Thymus (tissue), 14 donors: ENCODE measurements at places on chromosomes 5 and 9. TPM values are rescaled to one million over a fixed set of nuclear protein-coding genes. Genes with fewer than 3 reads are reported as not detected.

AFAP1L1 gene
- 8.0 TPM for total RNA-seq

CTNND2 gene
- 0.42 TPM for total RNA-seq

FOXD4L3 gene
- total RNA-seq, result 0.94 TPM

CFAP90 gene
- total RNA-seq, result 0.76 TPM

PTGR1 gene
- total RNA-seq, result 8.0 TPM

CDO1 gene
- total RNA-seq, result 1.6 TPM

ENTREP1 gene
- 4.1 TPM for total RNA-seq

- no peak for DNase-seq
These were observed 407.1 kb upstream of the PAPPA start for GRCh38 chr9:115746496-115746895.

GRCh38 chr9:459491-460444, 245.1 kb downstream of the DOCK8 start:
- DNase-seq, result no peak

DNA sequence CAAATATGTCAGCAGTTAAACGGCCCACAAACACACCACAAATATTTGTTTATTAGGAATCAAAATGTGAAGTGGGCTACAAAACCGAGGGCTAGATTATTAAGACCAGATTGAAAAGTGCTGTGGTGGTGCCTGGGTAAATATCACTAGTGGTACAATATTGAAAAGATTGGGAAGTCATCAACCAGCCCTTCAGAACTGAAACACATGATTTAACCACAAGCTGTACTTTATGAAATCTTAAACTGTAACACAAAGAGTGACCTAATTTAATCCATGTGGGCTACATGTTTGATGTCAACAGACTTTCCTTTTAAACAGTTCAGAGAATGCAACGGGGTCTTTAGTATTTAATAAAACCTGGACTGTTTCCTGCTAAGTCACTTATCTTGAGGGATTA, 182.3 kb downstream of the SPATA31D1 start:
- no peak for DNase-seq

GRCh38 chr5:119328753-119329602, 26.8 kb upstream of the TNFAIP8 start:
- DNase-seq, result peak; percentile 75

DNA sequence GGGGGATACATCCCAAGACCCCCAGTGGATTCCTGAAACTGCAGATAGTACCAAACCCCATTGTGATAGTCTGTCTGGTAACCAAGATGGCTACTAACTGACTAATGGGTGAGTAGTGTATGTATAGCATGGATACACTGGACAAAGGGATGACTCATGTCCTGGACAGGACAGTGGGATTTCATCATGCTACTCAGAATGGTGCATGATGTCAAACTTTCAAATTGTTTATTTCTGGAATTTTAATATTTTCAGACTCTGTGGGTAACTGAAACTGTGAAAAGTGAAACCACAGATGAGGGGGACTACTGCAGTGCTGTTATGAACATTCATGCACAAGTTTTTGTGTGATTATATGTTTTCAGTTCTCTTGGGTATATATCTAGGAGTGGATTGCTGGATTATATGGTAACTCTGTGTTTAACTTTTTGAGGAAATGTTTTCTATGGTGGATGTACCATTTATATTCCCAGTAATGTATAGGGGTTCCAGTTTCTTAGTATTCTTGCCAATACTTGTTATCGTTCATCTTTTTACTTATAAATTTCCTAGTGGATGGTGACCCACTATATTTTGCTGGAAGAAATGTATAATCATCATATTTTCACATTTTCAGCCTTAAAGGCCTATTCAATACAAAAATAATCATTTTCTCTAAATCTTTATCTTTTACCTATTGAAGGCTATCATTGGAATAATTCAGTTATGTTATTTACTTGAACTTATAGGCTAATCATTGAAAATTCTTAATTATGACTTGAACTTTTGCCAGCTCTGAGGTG, 140.9 kb downstream of the NR3C1 start:
- DNase-seq, result no peak

DNA sequence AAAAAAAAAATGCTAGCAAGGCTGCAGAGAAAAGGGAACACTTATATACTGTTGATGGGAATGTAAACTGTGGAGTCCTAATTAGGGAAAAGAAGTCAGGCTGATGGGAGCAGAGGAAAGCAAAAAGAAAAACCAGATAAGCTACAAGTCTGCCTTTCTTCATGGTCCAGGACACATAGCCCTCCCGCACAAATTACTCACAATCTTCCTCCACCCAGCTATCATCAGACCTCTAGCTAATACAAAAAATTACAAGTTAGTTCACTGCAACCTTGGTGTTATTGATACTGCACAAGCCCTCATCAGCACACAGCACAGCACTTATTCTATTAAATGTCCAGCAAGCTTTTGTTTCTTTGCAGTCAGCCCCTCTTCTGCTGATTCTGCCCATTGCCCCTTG, 186.0 kb upstream of the ADRA1B start:
- no peak for DNase-seq

GRCh38 chr5:68193481-68194036, 22.0 kb upstream of the PIK3R1 start:
- DNase-seq, result no peak

DNA sequence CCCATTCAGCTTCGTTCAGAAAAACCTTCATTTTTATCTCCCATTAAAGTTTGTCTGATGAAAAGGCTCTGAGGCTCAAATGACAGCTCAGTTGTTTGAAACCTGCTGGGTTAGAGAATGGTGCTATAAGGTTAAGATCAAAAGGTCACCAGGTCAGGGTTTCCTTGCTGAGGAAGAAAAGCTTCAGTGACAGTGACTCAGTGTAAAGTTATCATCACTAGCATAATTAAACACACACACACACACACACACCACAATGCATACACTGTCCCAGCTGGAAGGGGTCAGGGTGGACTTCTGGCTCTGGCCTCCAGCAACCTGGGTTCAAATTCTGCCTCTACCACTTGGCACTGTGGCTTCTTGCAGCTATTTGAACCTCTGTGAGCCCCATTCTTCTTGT, 281.1 kb downstream of the DOCK8 start:
- no peak for DNase-seq

DNA sequence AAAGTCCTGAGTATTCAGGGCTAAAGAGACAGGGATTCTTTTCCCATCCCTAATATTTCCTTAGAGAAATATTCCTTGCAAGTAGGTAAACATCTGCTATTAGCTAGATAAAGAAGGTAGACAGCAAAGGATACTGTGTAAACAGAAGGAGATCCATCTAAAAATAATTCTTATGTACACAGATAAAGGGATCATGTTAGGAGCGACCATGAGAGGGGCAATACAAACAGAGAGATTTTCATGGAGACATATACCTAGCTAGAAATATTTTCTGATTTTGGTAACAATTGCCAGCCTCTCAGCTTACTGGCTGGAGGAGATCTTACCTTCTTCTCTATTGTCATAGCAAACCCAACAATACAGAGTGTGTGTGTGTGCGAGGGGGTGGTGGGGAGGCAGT, 184.6 kb upstream of the DMAC1 start:
- DNase-seq, result no peak

DNA sequence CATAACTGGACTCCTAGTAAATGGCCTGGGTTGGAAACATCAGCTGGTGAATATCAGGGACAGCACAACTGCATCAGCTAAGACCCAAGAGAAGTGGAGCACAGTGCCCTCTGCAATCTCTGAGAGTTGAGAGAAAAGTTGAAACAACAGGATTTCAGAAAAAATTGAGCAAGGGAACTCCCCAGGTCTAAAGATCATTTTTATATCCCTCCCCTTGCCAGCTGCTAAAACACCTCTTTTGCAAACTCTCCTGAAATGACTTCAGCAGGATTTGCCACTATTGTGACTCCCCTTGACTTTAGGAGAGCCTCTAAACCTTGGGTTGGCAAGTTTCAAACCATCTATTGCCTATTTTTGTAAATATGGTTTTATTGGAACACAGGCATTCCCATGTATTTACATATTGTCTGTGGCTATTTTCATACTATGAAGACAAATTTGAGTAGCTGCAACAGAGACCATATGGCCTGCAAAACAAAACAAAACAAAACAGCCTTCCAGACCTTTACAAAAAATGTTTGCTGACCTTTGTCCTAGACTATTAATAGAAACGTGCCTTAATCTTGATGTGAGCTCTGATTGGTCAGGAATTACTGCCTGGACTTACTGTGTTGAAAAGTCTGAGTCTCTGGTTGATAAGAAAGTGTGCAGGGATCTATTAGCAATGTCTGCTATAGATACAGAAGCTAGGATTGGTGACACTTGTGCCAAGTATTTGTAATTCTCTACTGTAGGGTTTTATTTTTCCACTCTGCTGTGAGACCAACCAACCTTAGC, 37.7 kb upstream of the PLPPR1 start:
- no peak for DNase-seq

GRCh38 chr9:25678147-25678666, at the start of gene TUSC1:
Gene TUSC1, minus strand, starts transcription at chr9:25678444. Its CDS starts 132 bp downstream, at chr9:25678312.
- no peak for DNase-seq

DNA sequence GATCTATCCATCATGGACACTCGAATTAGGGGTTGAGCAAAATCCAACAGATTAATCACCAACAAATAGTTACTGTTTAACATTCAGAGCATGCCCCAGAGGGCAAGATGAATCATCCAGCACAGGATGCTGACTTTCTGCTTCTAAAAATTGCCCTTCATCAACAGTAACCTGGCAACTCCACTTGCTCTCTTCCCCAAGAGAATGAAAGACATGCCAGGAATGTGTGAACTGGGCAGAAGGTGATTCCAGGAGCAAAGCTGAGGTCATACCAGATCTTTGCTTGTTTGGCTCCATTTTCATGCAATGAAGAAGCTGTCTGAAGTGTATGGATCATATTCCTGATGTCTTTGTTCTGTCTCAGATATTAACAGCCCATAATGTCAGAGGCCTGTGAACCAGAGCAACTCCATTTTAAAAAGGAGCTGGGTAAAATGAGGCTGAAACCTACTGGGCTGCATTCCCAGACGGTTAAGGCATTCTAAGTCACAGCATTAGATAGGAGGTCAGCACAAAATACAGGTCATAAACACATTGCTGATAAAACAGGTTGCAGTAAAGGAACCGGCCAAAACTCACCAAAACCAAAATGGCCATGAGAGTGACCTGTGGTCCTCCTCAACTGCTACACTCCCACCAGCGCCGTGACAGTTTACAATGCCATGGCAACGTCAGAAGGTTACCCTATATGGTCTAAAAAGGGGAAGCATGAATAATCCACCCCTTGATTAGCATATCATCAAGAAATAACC, 2.5 kb upstream of the ZNF367 start:
- DNase-seq, result no peak

DNA sequence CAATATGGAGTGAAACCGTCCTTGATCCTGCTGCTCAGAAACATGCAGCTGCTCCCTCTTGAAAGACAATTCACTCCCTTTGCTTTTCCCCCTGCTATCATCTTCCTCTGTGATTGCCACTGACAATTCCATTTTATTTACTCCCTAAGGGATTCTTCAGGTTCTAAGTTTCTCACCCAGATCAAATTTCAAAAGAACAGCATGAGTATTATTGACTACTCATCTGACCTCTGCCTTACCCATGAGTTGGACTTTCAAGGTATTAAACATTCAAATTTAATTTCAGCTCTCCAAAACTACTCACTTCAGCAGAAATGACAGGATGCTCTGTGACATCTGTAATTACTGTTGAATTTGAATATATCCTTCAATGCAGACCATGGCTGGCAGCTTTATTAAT, 236.5 kb upstream of the HAPLN1 start:
- DNase-seq, result no peak

DNA sequence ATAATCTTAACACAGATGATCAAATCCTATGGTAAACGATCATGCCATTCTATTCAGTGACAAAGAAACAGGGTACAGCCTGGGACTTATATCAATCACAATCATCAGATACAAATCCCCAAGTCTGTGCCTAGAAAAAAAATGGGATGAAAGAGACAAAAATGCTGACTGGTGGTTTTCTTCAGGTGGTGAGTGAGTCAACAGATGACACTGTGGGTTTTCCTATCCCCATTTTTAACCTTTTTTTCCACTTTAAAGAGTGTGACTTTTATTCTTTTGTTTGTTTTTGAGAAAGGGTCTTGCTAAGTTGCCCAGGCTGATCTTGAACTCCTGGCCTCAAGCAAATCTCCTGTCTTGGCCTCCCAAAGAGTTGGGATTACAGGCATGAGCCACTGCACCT, 3.2 kb downstream of the CIZ1 start:
- no peak for DNase-seq

DNA sequence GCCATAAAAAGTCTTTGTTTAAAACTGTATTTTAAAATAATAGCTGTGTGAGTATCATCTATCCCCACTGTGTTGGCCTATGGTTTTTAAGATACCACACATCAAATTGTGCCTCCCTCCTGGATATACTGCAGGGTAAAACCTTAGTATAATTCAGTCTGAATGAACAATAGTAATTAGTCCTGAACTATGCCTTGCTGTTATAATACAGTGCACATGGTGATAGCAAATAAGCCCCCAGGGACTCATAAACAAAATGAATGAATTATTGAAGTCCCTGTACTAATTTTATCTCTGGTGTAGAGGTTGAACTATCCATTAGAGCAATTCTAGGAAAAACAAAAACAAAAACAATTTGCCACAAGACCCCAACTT, 142.7 kb upstream of the ADAMTSL1 start:
- DNase-seq, result no peak

DNA sequence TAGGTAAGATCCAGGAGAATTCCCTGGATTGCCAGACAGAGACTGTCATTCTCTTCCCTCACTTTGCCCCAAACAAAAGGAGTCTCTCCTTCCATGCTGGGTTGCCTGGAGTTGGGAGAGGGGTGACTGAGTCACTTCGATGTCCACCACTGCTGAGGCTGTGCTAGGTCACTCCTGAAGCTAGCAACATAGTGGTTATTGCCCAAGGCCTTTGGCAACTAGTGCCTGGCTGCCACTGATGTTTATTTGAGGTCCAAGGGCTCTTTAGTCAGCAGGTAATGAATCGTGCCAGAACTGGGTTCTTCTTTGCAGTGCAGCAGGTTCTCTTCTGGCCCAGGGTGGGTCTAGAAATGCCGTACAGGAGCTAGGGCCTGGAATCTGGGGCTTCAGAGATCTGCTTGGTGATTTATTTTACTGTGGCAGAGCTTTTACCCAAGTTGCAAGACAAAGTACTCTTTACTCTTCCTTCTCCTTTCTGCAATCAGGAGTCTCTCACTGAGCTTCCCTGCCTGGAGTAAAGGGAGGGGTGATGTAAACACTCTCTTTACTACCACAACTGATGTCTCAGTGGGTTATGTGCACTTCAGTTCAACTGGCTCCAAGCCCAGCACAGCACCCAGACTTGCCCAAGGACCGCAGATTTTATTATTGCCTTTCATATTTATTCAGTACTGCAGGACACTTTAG, 155.7 kb upstream of the SH3GL2 start:
- no peak for DNase-seq

GRCh38 chr5:132474881-132475496, 15.6 kb downstream of the IRF1 start:
- no peak for DNase-seq
